ENCODE measurements at places on chromosomes 5 and 9. TPM values are rescaled to one million over a fixed set of nuclear protein-coding genes. Genes with fewer than 3 reads are reported as not detected.

Gene SVEP1
- 2.9 TPM for total RNA-seq

Gene ACSL6
- not detected for total RNA-seq

GRCh38 chr9:97793067-97793466 lies 60.0 kb upstream of the FOXE1 start:
- H3K36me3 ChIP-seq = no peaks in the 10 kb centered on the region
- DNase-seq = no peak
- peaks cover 19% of the 10 kb centered on the region for H3K4me1 ChIP-seq
- no peaks in the 10 kb centered on the region for H3K27me3 ChIP-seq

DNA sequence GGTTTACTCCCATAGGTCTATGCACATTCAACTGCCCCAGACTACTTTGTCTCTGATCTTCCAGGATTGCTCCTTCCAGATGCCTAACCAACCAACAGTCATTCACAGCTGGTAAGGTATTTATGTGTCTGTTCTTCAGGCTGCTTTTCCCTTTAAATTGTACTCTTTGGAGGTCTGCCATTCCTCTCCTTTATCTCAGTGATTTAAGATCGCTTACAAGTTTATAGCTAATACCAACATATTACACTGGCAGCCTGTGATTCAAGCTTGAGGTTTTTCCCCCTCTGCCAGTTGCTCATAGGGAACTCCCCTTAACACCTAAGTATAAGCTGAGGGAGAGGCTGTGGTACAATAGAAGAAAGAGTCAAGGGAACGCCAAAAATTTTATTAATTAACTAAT lies 711.7 kb upstream of the EDIL3 start:
- no peak for DNase-seq
- H3K4me1 ChIP-seq = no peaks in the 10 kb centered on the region
- H3K27ac ChIP-seq = no peak overlapping the region
- no peaks in the 10 kb centered on the region for H3K27me3 ChIP-seq
- H3K4me3 ChIP-seq = no peak overlapping the region

- H3K4me1 ChIP-seq = 0 out of 2 replicates have a peak, but pooled peaks cover 5% of the 10 kb centered on the region
- H3K27ac ChIP-seq = no peak overlapping the region
- H3K27me3 ChIP-seq = no peaks in the 10 kb centered on the region
- no peaks in the 10 kb centered on the region for H3K36me3 ChIP-seq
- peak; percentile 50 for DNase-seq
- no peak overlapping the region for H3K4me3 ChIP-seq
Observed at GRCh38 chr9:32395510-32396216, 11.2 kb downstream of the ACO1 start.

DNA sequence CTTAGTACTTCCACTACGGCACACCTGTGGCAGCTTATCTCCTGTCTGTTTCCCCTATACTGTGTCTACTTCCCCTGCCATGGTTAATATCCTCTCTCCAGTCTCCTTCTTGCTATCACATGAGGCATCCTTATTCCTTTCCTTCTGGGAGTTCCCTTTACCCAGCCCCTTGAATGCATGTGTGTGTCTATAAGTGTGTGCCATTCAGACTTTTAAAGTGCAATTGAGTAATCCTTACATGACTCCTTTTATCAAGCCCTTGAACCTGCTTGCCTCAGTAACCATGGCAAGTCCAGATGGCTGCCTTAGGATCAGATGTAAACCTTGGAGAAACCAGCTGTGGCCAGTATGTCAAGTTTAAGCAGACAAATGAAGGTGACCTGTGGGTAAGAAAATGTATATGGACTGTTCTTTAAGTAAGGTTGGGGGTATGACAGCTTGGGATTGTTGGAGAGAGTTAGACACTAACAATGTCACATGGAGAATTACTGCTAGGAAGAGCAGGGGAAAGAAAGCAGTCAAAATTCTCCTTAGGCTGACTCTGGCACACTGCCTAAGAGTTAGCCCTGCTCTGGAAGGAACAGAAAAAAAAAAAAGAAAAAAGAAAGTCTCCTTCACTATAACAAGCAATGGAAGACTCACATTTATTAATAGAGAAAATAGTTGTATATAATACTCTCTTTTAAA lies 142.1 kb downstream of the HINT1 start:
- H3K27ac ChIP-seq = no peak overlapping the region
- H3K36me3 ChIP-seq = no peaks in the 10 kb centered on the region
- H3K4me3 ChIP-seq = no peak overlapping the region
- DNase-seq = no peak
- H3K27me3 ChIP-seq = no peaks in the 10 kb centered on the region
- H3K4me1 ChIP-seq = no peaks in the 10 kb centered on the region

- H3K27me3 ChIP-seq = no peaks in the 10 kb centered on the region
- no peaks in the 10 kb centered on the region for H3K4me1 ChIP-seq
- no peak for DNase-seq
- no peaks in the 10 kb centered on the region for H3K36me3 ChIP-seq
- no peak overlapping the region for H3K4me3 ChIP-seq
Observed at GRCh38 chr5:156271569-156271968, 55.4 kb upstream of the SGCD start.

Data from PC-9 (cell line).